ENCODE measurements at places on chromosomes 7 and 10. TPM values are rescaled to one million over a fixed set of nuclear protein-coding genes. Genes with fewer than 3 reads are reported as not detected.

GRCh38 chr7:32501522-32501921 is 6.2 kb downstream of the AVL9 start:
- no peak for DNase-seq

DNA sequence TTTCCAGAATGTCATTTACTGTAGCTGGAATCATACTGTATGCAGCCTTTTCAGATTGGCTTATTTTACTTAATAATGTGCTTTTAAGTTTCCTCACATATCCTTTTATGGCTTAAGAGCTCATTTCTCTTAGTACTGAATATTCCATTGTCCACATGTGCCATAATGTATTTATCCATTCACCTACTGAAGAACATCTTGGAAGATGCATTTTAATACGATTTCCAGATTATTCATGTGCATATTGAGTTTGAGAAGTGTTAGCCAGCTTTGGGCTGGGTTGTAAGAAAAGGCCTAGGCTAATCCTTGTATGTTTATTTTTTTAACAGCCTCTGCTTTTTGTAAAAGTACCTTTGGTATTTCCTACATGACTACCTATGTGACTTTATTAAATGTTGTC is 109.3 kb upstream of the MDFIC start:
- DNase-seq, result no peak

GRCh38 chr7:157479326-157479725 is 142.5 kb downstream of the DNAJB6 start:
- no peak for DNase-seq

GRCh38 chr10:131676046-131676799 is 224.6 kb upstream of the PPP2R2D start:
- DNase-seq, result no peak

DNA sequence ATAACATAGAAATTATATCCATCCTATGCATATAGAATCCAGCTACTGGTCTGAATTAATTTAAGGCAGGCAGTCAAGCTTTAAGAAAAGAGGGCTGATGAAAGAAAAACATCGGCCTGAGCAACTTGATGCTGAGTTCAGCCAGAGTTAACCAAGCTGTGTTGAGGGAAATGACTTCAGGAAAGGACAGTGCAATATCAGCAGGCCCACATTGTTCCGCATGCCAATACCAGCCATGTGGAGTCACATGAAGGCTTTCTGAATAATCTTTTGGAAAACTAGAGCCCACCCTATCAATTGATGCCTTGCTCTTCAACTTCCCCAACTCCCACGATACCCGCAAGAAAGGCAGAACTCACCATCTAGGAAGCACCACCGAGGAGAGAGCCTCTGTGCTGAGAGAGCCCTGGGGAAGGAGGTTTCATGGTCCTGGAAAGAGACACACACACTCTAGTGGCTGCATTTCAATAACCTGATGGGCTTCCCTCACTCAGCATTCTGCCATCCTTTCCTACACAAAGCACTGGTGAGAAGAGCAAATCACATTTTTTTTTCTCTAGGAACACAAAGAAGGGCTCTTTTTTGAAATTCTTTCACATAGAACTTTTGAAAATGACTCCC is 125.8 kb upstream of the PTN start:
- peak; percentile 8 for DNase-seq

- DNase-seq, result no peak
These were observed 76.2 kb upstream of the APBB1IP start for GRCh38 chr10:26361971-26362370.

DNA sequence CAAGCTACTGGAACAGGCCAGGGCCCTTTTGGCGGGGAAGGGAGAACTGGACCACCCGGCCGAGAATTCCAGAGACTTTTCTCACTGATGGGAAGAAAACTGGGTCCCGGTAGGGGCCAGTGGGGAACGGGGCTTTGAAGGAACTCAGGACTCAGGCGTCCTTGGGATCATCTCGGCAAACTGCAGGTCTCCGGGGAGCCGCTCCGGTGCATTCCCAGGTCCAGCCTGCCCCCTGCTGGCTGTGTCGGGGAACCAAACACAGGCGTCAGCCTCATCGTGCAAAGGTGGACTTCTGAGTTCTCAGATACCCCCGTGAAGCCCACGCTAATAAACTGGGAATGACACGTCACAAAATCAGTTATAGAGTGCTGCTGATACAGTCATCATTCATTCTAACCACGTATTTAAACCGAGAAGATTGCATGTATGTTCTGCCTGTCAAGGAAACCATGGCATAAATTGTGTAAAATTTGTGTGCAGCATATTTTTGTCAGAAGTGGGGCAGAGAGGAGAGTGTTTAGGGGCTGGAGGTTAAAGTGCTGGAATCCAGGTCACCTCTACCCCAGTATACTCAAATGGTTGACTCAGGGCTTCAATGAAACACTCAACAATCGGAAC is 76.1 kb upstream of the CPXM2 start:
- peak; percentile 58 for DNase-seq

DNA sequence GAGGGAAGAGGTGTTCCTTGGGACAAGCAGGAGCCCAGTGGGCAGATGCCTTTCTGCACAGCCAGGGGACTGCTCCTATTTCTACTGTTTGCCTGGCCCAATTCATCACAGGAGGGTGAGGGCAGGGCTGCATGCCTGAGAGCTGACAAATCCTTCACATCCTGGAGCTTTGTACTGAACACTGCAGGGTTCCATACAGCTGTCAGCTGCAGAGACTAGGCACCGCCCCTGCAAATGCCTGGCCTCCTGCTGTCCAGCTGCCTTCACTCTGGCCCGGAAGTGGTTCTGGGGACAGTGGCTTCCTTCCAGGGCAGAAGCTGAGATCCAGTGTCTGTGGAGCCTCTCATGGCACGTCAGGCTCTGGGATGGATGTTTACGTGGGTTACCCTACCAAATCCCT is 470.7 kb downstream of the DNAJB6 start:
- DNase-seq, result no peak

DNA sequence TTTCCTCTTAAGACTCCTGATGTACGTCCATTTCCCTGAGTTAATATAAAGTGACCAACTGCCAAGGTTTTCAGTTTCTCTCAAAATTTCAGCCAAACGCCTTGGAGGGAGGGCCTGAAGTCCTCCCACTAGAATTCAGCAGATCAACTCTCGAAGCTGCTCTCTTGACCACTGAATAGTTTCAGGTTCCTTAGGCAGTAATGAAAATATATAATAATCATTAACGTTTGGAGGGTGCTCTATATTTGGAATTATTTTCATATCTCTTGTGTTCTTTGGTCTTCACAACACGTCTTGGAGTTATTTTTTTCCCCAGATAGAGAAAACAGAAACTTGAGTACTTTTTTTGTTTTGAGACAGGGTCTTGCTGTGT is 123.6 kb upstream of the SFMBT2 start:
- DNase-seq, result no peak

DNA sequence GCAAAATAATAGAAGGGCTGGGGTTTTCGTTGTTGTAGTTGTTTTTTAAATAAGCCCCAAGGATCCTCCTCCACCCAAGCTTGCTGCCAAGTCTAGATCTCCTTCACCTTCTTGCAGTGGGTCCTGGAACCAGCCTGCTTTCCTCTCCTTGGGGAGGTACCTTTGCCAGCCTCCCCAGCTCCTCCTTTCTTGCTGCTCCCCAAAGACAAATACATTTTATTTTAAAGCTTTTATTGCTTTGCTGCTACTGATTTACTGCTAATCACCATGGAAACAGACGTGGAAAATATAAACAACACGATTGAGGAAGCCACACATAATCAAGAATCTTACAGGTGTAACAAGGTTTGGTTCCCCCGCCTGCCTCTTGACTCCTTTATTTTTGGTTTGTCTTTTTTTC is 17.4 kb upstream of the SLF2 start:
- peak; percentile 83 for DNase-seq

DNA sequence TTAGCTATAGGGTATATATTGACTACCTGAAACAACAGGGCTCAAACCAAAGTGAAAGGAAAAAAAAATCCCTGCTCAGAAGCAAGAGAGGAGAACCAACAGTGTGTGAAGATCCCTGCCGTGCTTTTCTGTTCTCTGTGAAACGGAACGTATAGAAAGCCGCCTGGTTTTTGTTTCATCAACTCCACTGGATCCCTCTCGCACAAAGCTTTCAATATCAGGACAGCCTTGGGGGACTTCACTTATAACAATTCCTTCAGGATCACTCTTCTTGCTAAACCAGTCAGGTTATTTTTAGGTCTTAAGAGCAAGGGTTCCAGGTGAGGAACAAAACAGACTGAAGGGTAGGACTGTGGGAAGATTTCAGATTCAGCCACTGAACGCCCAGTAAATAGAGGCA is 151.1 kb upstream of the CACNA2D1 start:
- DNase-seq, result peak; percentile 11

DNA sequence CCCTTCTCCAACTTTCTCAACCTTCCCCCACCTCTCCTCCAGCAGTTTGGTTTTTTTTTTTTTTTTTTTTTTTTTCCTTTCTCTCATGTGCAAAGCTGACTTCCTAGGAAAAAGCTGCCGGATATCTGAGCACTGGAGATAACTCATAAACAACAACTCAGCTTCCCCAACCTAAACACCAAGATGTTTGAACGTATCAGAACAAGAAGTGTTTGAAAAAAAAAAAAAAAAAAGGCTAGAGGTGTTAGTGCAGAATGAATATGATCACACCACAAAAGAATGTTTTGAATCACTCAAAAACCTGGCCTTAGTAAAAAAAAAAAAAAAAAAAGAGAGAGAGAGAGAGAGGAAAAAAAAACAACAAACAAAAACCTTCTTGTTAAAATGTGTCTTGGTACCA is 11.2 kb downstream of the GATA3 start:
- no peak for DNase-seq

FAM24B gene
- 4.5 TPM for polyA plus RNA-seq

NME8 gene
- 0.53 TPM for polyA plus RNA-seq

HOGA1 gene
- polyA plus RNA-seq, result 48.5 TPM

AUTS2 gene
- polyA plus RNA-seq, result 86.6 TPM

LOXL4 gene
- 4.0 TPM for polyA plus RNA-seq

INA gene
- 0.18 TPM for polyA plus RNA-seq

MMD2 gene
- polyA plus RNA-seq, result 0.23 TPM
